ENCODE measurements at places on chromosomes 2 and 18.

DNA sequence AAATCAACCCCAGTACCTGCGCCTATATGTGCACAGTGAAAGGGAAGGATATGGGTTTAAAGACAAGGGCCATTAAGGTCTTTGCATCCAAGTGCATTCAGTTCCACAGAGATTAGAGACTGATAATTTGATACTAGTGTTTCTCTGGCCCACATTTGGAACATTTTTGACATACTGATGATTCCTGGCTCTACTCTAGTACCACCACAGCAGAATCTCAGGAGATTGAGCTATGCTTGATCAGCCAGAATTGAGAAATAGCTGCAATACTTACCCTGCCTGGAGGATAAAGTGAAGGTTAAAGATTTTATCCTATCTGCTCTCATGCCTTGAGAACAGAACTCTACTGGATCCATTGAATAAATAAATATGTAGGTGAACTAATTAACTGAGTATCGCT lies 1267.8 kb downstream of the SUCLG1 start:
- DNase-seq, result no peak
- H3K4me3 ChIP-seq, result no peak overlapping the region

DNA sequence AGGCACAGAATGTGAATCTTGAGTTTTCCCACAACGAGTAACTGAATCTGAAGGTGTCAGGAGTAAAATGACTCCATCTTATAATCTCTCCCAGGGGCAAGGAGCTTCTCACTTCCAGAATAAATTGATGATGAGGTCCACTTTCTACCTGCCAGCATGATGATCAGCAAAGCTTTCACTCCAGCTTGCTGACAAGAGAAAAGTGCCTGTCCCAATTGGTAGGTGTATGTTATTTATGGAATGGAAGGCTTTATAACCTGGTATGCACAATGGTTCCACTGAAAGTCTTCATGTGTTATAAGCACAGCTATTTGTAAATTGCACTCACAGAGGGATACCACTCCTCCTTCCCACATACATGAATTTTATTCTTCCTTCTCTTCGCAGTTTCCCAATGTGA lies 401.0 kb upstream of the UBE2E3 start:
- no peak overlapping the region for H3K27ac ChIP-seq
- no peak for DNase-seq
- no peaks in the 10 kb centered on the region for H3K27me3 ChIP-seq
- H3K4me1 ChIP-seq, result no peaks in the 10 kb centered on the region

- H3K4me3 ChIP-seq, result no peak overlapping the region
- no peaks in the 10 kb centered on the region for H3K27me3 ChIP-seq
- H3K36me3 ChIP-seq, result no peaks in the 10 kb centered on the region
- DNase-seq, result no peak
- no peaks in the 10 kb centered on the region for H3K4me1 ChIP-seq
Measured at GRCh38 chr2:47512581-47513083, 109.7 kb downstream of the MSH2 start.

DNA sequence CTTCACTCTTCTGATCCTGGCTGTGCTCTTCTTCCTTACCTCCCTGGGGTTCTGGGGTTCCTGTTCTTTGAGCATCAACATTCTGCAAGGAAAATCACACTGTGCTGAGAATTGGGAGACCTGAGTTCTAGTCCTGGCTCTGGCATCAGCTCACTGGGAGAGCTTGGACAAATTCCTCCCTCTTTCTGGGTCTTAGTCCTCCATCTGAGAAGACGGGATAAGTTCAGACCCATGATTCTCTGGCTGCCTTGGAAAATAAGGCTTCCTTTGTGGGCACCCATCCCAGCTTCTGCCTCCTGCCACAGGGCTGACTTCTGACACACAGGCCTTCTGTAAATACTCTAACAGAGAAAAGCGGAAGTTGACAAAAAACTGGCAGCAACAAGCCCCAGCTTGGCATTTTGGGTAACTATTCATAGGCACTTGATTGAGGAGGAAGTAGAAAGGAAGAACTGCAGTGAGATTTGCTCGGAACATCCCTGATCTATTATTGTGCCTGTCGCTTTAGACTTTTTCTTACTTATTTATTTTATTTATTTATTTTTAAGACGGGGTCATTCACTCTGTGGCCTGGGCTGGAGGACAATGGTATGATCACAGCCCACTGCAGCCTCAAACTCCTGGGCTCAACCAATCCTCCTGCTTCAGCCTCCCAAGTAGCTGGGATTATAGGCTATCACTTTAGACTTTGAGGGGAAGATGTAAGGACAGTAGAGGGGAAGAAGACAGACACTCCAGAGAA lies 7.9 kb downstream of the PCBP1 start:
- DNase-seq, result no peak
- H3K36me3 ChIP-seq, result peaks cover 2% of the 10 kb centered on the region
- H3K27me3 ChIP-seq, result no peaks in the 10 kb centered on the region
- H3K4me1 ChIP-seq, result no peaks in the 10 kb centered on the region
- no peak overlapping the region for H3K4me3 ChIP-seq
- peak overlapping the region; percentile 4 for H3K27ac ChIP-seq

GRCh38 chr18:1573732-1574131 lies 669.1 kb downstream of the ADCYAP1 start:
- no peak overlapping the region for H3K27ac ChIP-seq
- H3K27me3 ChIP-seq, result no peaks in the 10 kb centered on the region
- no peak overlapping the region for H3K4me3 ChIP-seq
- no peak for DNase-seq

DNA sequence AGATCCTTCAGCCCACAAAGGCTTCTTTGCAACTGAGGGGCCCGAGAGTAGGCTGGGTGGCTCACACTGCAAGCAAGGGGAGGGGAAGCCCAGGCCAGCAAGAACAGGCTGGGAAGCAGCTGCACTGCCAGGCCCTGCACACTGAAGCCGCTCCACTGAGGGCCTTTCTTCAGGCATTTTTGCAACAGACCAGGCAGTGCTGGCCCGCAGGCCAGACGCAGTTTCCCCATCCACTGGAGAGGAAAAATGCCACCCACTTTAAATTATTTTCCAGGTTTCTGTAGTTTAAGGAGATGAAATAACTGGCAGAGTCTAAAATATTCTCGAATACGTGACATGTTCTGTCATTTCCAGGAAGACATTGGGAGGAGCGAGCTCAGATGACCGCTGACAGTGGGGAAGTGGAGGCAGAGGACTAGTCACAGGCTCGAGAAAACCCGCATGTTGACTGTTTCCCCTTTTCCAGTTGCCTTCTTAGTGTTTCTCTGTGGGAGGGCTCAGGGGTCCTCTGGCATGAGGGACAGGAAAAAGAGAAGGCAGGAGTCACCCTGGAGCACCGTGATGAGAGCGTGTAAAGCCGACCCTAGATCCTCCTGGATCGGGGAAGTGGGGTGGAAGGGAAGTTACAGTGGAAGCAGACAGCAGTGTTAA lies 53.3 kb upstream of the B3GNT7 start:
- no peaks in the 10 kb centered on the region for H3K36me3 ChIP-seq
- no peak overlapping the region for H3K27ac ChIP-seq
- H3K27me3 ChIP-seq, result no peaks in the 10 kb centered on the region
- no peaks in the 10 kb centered on the region for H3K4me1 ChIP-seq
- H3K4me3 ChIP-seq, result no peak overlapping the region

DNA sequence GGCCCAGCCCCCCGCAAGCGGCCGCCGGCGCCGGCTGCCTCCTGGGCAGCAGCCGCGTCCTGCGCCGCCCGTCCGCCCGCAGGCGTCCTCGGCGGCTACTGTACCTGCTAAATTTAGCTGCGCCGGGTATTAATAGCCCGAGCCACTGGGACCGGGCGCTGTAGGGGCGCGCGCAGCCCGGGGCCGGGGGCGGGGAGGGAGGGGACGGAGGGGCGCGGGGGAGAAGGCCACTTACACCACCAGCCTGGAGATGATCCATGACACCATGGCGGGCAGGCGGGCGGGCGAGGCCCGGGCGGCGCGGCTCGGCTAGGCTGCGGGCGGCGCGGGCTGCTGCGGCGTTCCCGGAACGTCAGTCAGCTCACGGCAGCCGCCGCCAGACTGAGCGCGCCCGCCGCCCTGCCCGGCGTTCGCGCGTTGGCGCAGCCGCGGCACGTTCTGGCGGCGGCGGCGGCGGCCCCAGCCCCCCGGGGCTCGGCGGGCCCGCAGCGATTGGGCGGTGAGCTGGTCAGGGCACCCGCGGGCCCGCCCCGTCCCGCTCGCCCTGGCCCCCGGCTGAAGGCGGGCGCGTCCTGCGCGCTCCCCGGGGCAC lies at the start of gene REEP1:
REEP1 (minus strand) TSS at position 383 of the 592 bp plus-strand sequence; CDS start at position 267, 116 bp downstream.
- H3K27ac ChIP-seq, result peak within 1 kb of the TSS; percentile 30
- DNase-seq, result peak; percentile 25

GRCh38 chr2:24820598-24821432 lies 27.6 kb downstream of the CENPO start:
- H3K36me3 ChIP-seq, result peaks cover 2% of the 10 kb centered on the region
- no peaks in the 10 kb centered on the region for H3K4me1 ChIP-seq
- no peak for DNase-seq
- H3K27me3 ChIP-seq, result no peaks in the 10 kb centered on the region
- no peak overlapping the region for H3K4me3 ChIP-seq

DNA sequence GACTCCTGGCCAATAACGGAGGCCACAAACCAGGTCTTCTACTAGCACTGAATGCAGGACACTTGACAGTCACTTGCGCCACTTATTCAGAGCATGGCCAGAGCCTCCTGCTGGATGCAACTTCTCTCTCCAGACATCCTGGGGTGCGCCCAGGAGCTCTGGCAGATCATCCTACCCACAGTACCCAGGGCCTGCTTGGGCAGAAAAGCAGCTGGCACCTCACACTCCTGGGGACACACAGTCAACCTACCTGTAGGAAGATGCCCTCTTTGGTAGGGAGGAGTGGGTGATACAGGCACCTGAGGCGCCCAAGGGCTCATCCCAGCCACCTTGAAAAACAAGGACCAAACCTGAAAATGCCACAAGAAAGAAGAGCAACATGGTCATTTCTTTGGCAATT lies 13.3 kb downstream of the GALNT14 start:
- H3K27ac ChIP-seq, result no peak overlapping the region
- H3K27me3 ChIP-seq, result no peaks in the 10 kb centered on the region
- H3K36me3 ChIP-seq, result no peaks in the 10 kb centered on the region
- H3K4me1 ChIP-seq, result no peaks in the 10 kb centered on the region

- H3K27ac ChIP-seq, result no peak overlapping the region
- H3K4me1 ChIP-seq, result no peaks in the 10 kb centered on the region
- H3K27me3 ChIP-seq, result no peaks in the 10 kb centered on the region
- no peak for DNase-seq
Measured at GRCh38 chr18:63169853-63170252, 149.7 kb downstream of the BCL2 start.

DNA sequence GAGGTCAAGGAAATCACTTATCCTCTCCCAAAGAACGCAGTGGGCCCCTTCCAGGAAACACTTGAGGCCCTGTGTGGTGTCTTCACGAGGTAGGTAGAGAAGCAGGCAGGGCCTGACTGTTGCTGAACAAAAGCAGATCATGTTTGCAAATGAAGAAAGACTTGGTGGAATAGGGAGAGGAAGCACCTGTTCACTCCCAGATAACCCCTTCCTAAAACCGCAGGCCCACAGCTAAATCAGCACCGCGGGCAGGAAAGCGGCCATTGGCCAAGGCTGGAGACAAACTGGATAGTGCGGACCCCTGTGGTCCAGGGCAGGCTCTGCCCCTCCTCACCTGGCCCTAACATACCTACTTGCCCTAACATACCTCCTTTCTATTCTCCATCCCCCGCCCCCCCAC lies 64.9 kb upstream of the KLHL29 start:
- H3K4me3 ChIP-seq, result no peak overlapping the region
- H3K27me3 ChIP-seq, result no peaks in the 10 kb centered on the region

DNA sequence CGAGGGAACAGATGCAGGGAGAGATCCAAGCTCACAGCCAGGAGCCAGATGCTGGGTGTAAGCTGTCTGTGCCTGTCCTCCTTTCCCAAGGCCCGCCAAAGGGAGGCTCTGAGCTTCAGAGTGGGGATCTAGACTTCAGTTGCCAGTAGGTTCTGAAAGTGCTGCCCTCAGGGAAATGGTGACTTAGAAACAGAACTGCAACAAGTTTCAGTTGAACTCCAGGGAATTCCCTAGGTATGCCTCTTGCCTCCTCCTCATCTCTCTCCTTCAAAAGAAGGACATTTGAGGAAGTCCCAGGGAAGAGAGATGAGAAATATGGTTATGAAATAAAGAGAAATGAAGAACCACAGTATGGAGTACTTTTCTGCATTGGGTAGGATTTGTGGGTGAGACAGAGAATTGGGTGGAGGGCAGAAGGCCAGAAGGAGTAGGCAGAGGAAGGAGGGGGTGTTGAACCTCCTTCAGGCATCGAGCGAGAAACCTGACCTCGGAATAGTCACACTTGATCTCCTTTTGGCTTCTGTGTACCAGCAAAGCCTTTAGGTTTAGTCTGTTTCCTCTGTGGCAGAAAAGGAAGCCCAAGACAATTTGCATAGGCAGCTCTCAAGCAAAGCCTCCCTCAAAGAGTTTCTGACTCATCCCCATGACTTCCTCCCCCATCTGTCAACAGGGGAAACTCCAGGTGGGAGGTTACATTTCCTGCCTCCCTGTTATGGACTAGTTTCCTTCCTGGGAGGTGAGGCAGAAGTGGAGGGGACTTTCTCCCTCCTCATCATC lies 45.7 kb downstream of the QPCT start:
- no peaks in the 10 kb centered on the region for H3K4me1 ChIP-seq
- no peaks in the 10 kb centered on the region for H3K36me3 ChIP-seq
- H3K27me3 ChIP-seq, result no peaks in the 10 kb centered on the region
- H3K4me3 ChIP-seq, result no peak overlapping the region
- H3K27ac ChIP-seq, result no peak overlapping the region

GRCh38 chr2:149724091-149724490 lies 136.5 kb upstream of the MMADHC start:
- H3K4me3 ChIP-seq, result no peak overlapping the region
- no peaks in the 10 kb centered on the region for H3K4me1 ChIP-seq
- no peak overlapping the region for H3K27ac ChIP-seq
- H3K27me3 ChIP-seq, result no peaks in the 10 kb centered on the region
- DNase-seq, result no peak

GRCh38 chr2:15449556-15450236 lies 111.4 kb downstream of the NBAS start:
- no peak for DNase-seq
- no peak overlapping the region for H3K4me3 ChIP-seq
- no peak overlapping the region for H3K27ac ChIP-seq
- no peaks in the 10 kb centered on the region for H3K36me3 ChIP-seq
- H3K4me1 ChIP-seq, result no peaks in the 10 kb centered on the region

GRCh38 chr2:201797175-201797840 lies 9.0 kb upstream of the CDK15 start:
- no peak overlapping the region for H3K4me3 ChIP-seq
- no peaks in the 10 kb centered on the region for H3K27me3 ChIP-seq
- no peak for DNase-seq
- H3K4me1 ChIP-seq, result no peaks in the 10 kb centered on the region
- no peaks in the 10 kb centered on the region for H3K36me3 ChIP-seq

GRCh38 chr2:151159109-151159662 lies 102.5 kb downstream of the RBM43 start:
- H3K4me3 ChIP-seq, result no peak overlapping the region
- no peak for DNase-seq
- H3K27me3 ChIP-seq, result no peaks in the 10 kb centered on the region
- H3K4me1 ChIP-seq, result no peaks in the 10 kb centered on the region
- H3K36me3 ChIP-seq, result no peaks in the 10 kb centered on the region

DNA sequence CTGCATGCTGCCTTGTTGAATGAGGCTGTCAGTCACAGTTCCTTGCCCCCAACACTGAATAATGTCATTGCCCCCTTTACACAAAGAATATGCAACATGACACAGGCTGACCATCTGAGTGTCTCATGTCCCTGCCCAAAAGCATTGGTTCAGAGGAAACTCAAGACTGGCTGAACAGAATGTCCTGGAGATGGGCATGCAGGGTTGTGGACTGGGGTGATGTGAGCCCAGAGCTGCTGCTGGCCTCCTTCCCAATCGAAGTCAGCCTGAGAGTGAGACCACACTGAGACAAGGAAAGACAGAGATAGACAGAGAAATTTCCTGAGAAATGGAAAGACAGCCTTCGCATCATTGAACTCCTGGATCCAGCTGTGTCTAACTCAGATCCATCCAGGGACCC lies 110.1 kb downstream of the PID1 start:
- H3K4me1 ChIP-seq, result peaks cover 5% of the 10 kb centered on the region
- no peak overlapping the region for H3K27ac ChIP-seq
- no peak overlapping the region for H3K4me3 ChIP-seq
- no peak for DNase-seq
- no peaks in the 10 kb centered on the region for H3K27me3 ChIP-seq

Data from small intestine (tissue), 16 donors.